Motor neuron (in vitro differentiated cells): ENCODE measurements at places on chromosomes 12 and 14. TPM values are rescaled to one million over a fixed set of nuclear protein-coding genes. Genes with fewer than 3 reads are reported as not detected.

GRCh38 chr14:64292197-64292596, 2.0 kb downstream of the ESR2 start:
- no peak for ATAC-seq

DNA sequence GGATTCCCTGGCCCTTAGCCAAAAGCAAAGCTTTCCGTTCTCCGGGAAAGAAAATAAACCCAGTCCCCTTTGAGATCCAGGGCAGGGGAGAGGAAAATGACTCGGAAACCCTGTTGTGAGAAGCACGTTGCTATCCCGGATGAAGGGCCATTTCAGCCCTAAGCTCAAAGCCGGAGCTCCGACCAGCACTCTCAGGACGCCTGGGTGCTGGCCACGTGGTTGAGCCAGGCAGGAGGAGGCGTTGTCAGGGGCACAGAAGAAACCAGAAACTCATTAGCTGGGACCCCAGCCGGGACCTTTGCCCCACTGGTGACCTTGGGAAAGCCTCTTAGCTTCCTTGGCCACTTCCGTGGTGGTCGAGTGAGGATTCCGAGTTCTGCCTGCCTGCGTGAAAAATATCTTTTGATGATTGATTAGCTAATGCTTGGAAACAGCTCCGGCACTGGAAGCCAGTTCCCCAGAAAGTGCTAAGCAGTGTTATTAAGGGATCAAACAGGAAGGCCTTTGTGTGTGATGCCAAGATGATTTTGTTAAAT, 57.6 kb upstream of the FZD10 start:
- no peak for ATAC-seq

GRCh38 chr14:104394409-104394851, 185.1 kb upstream of the C14orf180 start:
- peak; percentile 75 for ATAC-seq

GRCh38 chr14:92647797-92648279, 100.6 kb downstream of the LGMN start:
- no peak for ATAC-seq

DNA sequence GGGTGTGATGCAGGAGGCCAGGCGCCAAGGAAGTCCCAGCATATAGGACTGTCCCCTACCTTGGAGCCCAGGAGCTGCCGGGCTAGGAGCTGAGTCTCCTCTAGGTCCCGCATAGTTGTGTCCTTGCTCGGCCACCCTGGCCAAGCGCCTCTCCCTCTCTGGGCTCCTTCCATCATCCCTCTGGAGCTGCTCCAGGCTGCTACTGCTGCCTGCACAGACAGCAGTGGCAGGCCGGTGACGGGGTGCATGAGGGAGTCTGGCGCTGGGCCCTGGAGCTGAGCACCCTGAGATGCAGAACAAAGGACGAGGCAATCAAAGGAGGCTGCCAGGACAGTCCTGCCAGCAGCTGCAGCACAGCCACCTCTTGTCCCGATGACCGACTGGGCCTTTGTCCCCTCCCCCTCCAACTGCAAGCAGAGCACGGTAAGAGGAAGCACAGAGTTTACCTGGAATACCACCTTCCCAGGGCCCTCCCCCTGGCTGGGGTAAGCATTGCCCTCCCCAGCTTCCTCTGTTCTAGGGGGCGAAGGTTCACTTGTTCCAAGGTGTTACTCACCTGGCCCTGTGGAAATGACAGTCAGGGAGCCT, 10.4 kb downstream of the DTX1 start:
- ATAC-seq = no peak

- peak; percentile 69 for ATAC-seq
Observed at GRCh38 chr14:103733651-103734050, 18.0 kb downstream of the ZFYVE21 start.

DNA sequence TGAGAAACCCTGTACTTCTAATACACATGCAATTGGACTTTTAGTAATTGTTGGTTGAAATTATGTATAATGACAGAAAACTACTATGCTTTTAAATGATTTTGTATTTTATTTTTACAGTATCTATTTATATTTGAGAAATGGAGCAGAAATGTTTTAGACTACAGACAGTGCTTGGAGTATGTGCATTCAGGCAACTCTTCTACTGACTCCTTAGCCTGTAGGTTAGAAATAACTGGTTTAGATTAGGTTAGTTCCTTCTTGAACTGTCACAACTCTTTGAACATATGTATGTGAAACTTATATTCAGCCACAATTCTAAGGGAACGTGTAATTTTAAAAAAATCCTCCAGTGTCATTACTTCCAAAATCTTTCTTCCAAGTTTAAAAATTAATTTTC, 1.7 kb downstream of the FGFR1OP2 start:
- no peak for ATAC-seq

DNA sequence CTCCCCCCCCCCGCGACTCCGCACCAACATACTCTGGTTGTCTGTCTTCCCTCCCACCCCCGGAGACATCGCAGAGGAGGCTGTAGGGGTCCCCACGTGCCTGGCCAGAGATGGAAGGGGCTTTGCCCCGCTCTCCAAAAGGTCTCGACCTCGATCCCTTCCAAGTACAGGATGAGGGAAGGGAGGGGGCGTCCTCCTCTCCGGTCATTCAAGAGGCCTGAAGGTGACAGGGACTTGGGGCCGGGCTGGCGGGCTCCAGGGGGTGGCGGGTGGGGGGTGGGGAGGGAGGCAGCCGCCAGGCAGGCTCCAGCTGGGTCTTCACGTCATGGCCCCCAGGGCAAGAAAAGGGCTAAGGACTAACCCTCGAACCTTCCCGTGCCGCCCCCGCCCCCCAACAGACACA, 15.1 kb downstream of the TBX3 start:
- no peak for ATAC-seq

GRCh38 chr12:18277196-18277595, 15.9 kb downstream of the PIK3C2G start:
- no peak for ATAC-seq

- no peak for ATAC-seq
Observed at GRCh38 chr14:54599966-54600716, 33.2 kb downstream of the SAMD4A start.

GRCh38 chr14:22685467-22685866, 41.3 kb upstream of the OR6J1 start:
- ATAC-seq = no peak

DNA sequence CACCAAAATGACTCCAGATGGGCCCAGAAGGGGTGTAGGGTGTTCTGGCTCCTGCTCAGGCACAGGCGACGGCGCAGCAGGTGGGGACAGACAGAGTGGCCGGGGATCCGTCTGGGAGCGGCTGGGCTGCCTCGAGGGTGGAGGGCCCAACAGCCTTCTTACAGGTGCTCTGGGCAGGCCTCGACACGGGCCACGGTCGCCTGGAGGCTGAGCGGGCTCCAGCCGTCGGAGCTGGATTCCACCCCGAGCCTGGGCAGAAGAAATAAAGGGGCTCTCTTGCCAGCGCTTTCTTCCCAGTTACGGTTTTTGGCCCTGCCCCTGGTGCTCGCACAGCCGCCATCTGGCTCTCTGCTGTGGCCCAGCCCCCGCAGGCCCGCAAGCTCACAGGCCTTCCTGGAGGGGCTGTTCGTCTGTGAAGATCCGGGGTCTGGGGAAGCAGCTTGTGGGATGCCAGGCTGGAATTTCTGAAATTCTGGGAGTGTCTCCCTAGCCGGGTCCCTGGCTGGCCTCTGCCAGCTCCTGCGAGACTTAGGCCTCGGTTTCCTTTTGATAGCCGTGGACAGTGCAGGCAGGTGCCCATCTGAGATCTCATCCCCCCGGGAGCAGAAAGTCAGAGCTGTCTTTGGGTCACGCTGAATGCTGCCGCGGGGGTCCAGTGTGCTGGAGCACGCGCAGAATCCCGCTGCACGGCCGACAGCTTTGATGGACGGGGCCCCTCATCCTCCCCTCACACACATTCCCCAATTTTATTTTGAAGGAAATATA, 122.7 kb downstream of the PAPOLA start:
- ATAC-seq = no peak

DNA sequence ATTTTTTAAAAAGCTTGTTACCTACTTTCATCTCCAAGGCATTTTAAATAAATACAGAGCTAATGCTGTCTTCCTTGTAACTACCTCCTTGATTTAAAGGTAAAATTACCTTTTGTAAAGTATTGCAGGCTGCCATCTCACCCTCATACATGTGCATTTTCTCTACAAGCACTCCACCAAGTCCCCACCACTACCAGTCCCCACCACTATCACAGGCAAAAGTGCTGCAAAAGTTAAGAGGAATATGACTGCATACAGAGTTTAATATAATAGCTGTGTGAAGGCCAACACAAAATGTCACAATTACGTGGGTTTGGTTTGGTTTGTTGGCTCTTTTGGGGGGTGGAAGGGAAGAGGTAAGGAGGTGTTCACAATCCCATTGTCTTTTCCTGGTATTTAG, 9.6 kb downstream of the SIX1 start:
- ATAC-seq = peak; percentile 69

GRCh38 chr14:58941629-58942028, 246.8 kb upstream of the DAAM1 start:
- no peak for ATAC-seq

DNA sequence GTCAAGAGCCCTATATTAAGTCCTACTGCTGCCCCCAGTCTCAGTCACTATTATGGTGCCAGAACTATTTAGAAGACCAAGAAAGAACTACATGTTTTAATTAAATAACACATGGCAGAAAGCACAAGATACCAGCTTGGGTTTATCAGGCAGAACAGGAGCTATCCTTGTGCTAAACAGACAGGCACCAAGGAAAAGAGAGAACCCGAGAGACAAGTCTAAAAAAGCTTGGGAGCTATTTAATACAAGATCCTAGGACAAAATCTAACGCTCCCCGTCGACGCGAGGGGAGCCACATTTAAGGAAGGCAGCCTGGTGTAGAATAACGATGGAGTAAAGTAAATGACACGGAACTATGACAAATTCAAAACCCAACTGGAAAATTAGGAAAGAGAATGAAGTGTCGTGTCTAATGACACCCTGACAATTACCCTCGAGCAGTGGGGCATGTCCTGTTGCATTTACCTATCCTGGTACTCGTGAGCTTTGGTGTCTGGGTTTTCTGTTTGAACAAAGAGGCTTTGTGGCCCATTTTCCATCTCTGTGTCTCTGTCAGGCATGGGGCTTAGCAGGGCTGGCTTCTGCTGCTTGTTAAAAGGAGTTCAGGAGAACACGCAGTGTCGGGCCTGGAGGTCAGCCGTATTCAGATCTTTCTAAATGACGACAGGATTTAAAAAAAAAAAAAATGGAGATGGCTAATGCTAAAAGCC, 140.6 kb downstream of the ETNK1 start:
- no peak for ATAC-seq

DNA sequence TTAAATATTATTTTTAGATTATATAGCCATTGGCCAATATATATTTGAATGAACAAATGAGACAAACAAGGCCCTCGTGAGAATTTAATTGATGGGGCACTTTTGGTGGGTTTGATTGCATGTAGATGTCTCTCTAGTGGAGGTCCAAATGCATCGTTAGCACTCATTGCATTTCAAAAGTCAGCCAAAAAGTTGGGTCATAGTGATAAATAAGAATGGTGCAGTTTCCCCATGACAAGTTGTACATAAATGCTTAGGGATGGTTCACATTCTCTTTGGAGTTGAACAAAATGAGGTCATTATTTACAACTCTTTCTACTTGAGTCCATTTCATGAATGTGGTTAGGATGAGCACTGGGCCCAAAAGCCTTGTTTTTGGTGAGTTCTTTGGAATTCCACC, 1.0 kb downstream of the BEST3 start:
- no peak for ATAC-seq

DNA sequence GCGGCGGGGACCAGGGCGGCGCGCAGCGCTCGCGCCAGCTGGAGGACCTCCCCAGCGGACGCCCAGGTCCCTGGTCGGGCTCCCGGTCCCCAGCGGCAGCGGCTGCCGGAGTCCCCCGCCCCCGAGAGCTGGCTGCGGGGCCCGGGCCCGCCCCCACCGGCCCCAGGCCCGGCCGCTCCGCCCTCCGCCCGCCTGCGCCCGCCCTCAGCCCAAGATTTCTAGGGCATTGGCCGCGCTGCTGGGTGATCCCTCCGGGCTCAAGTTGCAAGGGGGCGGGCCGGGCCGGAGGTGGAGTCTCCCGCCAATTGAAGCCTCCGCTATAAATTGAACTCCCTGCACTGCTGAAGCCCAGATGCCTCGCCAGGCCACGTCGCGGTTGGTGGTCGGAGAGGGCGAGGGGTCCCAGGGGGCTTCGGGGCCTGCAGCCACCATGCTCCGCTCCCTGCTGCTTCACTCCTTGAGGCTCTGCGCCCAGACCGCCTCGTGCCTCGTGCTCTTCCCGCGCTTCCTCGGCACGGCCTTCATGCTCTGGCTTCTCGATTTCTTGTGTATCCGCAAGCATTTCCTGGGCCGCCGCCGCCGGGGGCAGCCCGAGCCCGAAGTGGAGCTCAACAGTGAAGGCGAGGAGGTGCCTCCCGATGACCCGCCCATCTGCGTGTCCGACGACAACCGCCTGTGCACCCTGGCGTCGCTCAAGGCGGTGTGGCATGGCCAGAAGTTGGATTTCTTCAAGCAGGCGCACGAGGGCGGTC, at the start of gene DIO3:
DIO3 (plus strand) TSS at position 351 of the 752 bp plus-strand sequence.
- peak; percentile 35 for ATAC-seq

- no peak for ATAC-seq
Observed at GRCh38 chr12:65189028-65189718, 19.8 kb downstream of the LEMD3 start.

DNA sequence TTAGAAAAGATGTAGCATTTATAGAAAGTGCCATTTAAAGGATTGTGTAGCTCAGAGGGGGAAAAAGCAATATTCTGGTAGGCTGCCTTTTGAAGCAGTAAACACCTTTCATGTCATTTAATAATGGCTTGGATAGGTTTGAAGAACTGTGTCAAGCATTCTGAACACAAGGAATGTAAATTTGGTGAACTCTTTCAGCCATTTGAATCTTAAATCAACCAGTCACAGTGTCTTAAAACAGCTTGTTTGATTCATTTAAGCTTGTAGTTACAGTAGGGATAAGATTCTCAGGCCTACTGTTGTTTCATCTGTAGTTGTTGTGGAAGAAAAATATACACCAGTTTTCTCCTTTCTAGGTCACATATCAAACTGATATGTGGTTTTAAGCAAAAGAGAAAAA, 299.4 kb upstream of the NOVA1 start:
- ATAC-seq = no peak

- no peak for ATAC-seq
Observed at GRCh38 chr12:69929125-69929524, 104.1 kb downstream of the MYRFL start.

GRCh38 chr14:83309833-83310232, 1776.2 kb upstream of the SEL1L start:
- ATAC-seq = no peak

- ATAC-seq = no peak
Observed at GRCh38 chr14:94098326-94098992, 12.1 kb upstream of the IFI27 start.

The ADAM21 gene
- 0.96 and 0.99 TPM in 2 replicates for total RNA-seq

The KLHL33 gene
- total RNA-seq = 0.13 and 0.58 TPM in 2 replicates

The NANOG gene
- total RNA-seq = 0.18 and 0.21 TPM in 2 replicates

The SDR9C7 gene
- 0.18 and 0.41 TPM in 2 replicates for total RNA-seq

The LRTM2 gene
- 0.18 and 2.5 TPM in 2 replicates for total RNA-seq

The DDHD1 gene
- 41.6 and 43.8 TPM in 2 replicates for total RNA-seq

The FOXA1 gene
- total RNA-seq = 54.3 and 63.0 TPM in 2 replicates

The PSMC1 gene
- total RNA-seq = 273 and 296 TPM in 2 replicates

The GPR137C gene
- 17.3 and 18.1 TPM in 2 replicates for total RNA-seq

The SMOC1 gene
- total RNA-seq = 14.1 and 15.5 TPM in 2 replicates

The PLEKHD1 gene
- total RNA-seq = 0.14 and 0.21 TPM in 2 replicates

The SPIC gene
- total RNA-seq = 0.71 and 1.5 TPM in 2 replicates

The SERPINA12 gene
- not detected in 2 replicates for total RNA-seq

The HAL gene
- total RNA-seq = 2.4 and 3.0 TPM in 2 replicates

The ESRRB gene
- 0.36 and 0.82 TPM in 2 replicates for total RNA-seq

The RNASE3 gene
- not detected in 2 replicates for total RNA-seq

The FGF23 gene
- total RNA-seq = 1.3 and 4.1 TPM in 2 replicates
